ENCODE measurements at places on chromosomes 5 and 9. TPM values are rescaled to one million over a fixed set of nuclear protein-coding genes. Genes with fewer than 3 reads are reported as not detected.

The CEP78 gene
- 5.2 TPM for polyA plus RNA-seq

The PCDHGA4 gene
- 0.61 TPM for polyA plus RNA-seq

The OR2K2 gene
- not detected for polyA plus RNA-seq

The REEP2 gene
- polyA plus RNA-seq = 22.6 TPM

The DMRT3 gene
- not detected for polyA plus RNA-seq

The F2R gene
- polyA plus RNA-seq = 1.9 TPM

The SCGB3A1 gene
- polyA plus RNA-seq = 7.0 TPM

The HBEGF gene
- 1.9 TPM for polyA plus RNA-seq

The PGM5 gene
- 2.2 TPM for polyA plus RNA-seq

The HCN1 gene
- polyA plus RNA-seq = 0.08 TPM
